ENCODE measurements at places on chromosomes 13 and 19. TPM values are rescaled to one million over a fixed set of nuclear protein-coding genes. Genes with fewer than 3 reads are reported as not detected.

ICAM4 gene
- 1.1 TPM for total RNA-seq

SLC25A41 gene
- not detected for total RNA-seq

LIG4 gene
- 15.1 TPM for total RNA-seq

LRRC4B gene
- total RNA-seq, result not detected

MCF2L gene
- 11.9 TPM for total RNA-seq

All from bladder microvascular endothelial cell (primary cell).